ENCODE measurements at places on chromosomes 13 and 19.
A peak's percentile ranks its signal among the peaks of the same experiment; 100 is the strongest.

GRCh38 chr13:106145997-106146864, 389.2 kb downstream of the EFNB2 start:
- no peak for DNase-seq

DNA sequence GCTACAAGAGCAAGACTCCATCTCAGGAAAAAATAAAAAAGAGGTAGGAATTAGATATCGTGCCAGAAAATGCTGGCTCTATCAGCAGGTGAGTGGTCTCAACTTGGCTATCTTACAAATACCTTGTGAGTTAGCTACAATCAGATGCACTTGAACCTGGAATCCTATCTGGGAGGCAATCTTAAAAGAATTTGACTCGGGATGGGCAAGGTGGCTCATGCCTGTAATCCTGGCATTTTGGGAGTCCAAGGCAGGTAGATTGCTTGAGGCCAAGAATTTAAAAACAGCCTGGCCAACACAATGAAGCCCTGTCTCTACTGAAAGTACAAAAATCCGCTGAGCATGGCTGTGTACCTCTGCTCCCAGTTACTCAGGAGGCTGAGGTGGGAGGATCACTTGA, 29.4 kb downstream of the NLRP2 start:
- no peak for DNase-seq

- DNase-seq = no peak
Observed at GRCh38 chr13:49784886-49785570, 7.5 kb downstream of the KPNA3 start.

- DNase-seq = no peak
Observed at GRCh38 chr13:99347911-99348451, 40.8 kb upstream of the GPR183 start.

GRCh38 chr13:51910508-51910907, 48.7 kb downstream of the CCDC70 start:
- no peak for DNase-seq

- no peak for DNase-seq
Observed at GRCh38 chr19:15114153-15114540, 6.9 kb downstream of the SYDE1 start.

- no peak for DNase-seq
Observed at GRCh38 chr13:41231025-41231677, 32.2 kb downstream of the MTRF1 start.

GRCh38 chr19:11457831-11458230, 22.4 kb downstream of the PRKCSH start:
- no peak for DNase-seq

GRCh38 chr13:90552702-90553101, 794.8 kb upstream of the MIR17HG start:
- no peak for DNase-seq

DNA sequence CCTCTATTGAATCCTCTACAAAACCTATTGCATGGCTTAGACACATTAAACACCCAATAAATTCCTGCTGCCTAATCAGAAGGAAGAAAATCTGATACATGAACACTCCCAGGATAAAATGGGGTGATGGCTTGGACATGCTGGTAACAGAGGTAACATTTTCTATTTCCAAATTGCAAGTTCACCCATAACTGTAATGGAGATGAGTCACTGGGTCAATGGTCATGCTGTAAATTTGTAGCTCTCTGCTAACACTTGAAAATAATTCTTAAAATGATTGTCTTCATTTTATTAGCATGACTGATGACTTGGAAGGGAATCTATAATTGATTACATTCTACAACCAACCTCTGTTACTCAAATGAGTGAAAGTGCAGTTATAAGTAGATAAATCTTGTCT, 434.1 kb downstream of the FGF14 start:
- DNase-seq = no peak

GRCh38 chr19:956766-957440, 27.2 kb upstream of the WDR18 start:
- no peak for DNase-seq

DNA sequence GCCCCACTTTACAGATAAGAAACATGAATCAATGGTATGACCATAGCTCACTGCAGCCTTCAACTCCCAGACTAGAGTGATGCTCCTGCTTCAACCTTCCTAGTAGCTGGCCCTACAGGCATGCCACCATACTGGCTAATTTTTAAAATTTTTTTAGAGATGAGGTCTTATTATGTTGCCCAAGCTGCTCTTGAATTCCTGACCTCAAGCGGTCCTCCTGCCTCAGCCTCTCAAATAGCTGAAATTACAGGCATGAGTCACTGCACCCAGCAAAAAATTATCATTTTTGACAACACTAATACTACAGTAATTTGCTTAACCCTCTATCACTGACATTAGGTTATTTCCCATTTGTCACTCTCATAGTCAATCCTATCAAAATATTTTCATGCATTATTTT, 14.7 kb downstream of the CAB39L start:
- DNase-seq = no peak

- DNase-seq = no peak
Observed at GRCh38 chr13:43835701-43836100, 43.8 kb downstream of the CCDC122 start.

DNA sequence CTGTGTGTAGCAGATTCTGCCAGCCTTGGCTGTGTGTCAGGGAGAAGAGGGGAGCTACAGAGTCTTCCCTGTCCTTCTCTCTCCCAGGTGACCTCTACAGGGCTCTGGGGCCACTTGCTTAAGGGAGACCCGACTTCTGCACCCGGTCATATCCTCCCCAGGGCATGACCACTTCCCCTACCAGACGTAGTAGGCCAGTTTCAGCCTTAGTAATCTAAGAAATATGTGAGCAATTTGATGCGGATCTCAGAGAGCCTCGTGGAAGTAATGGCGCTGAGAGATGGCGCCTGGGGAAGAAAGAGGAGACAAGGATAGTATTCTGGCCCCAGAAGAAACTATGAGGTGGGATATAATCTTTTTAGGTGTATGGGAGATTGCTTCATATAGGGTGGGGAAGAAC, 41.9 kb downstream of the NFIX start:
- DNase-seq = no peak

GRCh38 chr13:94312511-94313216, 166.8 kb downstream of the DCT start:
- peak; percentile 33 for DNase-seq

GRCh38 chr13:84648069-84648640, 765.9 kb upstream of the SLITRK1 start:
- no peak for DNase-seq

DNA sequence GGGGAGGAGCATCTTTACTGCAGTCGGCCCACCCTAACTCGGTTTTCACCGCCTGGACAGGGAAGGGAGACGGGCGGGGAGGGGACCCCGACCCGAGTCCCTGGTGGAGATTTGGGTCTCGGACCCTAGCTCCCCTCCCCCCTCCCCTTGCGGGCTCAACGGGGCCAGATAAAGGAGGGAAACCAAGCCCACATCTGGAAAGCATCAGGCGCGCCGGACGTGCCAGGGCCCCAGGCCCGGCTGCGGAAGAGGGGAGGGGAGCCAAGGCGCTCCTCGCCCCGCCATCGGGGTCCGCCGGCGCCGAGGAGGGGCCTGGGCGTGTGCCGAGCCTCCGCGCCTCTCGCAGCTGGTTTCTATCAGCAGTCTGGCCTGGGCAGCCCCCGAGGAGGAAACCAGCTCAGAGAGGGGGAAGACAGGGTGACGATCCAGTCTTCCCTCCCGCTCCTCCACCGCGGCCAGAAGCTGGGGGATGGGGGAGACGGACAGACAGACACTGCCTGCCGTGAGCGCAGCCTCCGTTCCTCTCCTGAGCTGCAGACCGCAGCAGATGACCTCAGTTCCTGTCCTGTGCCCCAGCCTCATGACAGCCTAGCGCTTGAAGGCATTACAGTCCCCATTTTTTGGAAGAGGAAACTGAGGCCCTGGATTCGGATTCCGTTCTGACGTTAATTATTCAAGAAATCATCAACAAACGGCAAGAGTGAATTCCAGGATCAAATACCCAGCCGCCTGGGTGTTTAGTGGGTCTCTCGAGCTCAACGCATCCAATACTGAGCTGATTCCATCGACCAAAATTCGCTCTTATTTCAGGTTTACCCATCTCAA, 3.6 kb upstream of the GNG8 start:
- no peak for DNase-seq

GRCh38 chr13:52812941-52813340, 35.5 kb downstream of the PCDH8 start:
- DNase-seq = no peak

- DNase-seq = no peak
Observed at GRCh38 chr13:113428871-113429607, 24.2 kb downstream of the ADPRHL1 start.

GRCh38 chr19:1822210-1822609, 10.1 kb upstream of the ATP8B3 start:
- DNase-seq = peak; percentile 64

DNA sequence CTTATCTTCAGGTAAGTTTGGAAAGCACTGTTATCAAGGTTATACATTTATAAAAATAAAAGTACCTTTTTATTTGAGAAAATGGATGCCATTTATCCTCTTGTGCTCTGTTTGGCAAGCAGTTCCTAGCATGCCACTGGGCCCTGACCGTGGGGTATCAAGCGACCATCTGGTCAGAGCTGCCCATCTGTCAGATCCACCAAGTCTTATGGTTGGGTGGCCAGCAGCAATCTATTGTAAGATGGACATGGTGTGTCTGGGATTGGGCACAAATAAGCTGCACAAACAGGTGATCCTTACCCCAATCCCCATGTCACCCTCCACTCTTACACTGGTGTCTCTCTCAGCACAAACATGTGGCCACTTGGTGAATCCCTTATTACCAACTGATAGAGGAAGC, 178.5 kb downstream of the DLEU7 start:
- DNase-seq = peak; percentile 2

DNA sequence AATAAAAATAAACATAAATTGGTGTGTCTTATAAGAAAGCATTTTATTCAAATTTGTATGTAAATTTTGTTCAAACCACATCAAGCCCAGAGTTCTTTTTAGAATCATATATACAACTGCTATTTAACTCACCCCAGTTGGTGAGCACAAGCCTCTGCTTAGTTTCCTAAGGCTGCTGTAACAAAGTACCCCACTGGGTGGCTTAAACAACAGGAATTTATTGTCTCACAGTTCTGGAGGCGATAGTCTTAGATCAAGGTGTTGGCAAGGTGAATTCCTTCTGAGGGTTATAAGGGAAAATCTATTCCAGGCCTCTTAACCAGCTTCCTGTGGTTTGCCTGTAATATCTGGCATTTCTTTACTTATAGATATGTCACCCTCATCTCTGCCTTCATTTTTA, 1133.5 kb downstream of the OLFM4 start:
- DNase-seq = no peak

- no peak for DNase-seq
Observed at GRCh38 chr13:19665427-19665859, 32.0 kb downstream of the MPHOSPH8 start.

GRCh38 chr13:53201454-53202225, 173.0 kb downstream of the OLFM4 start:
- DNase-seq = no peak

GRCh38 chr13:94601446-94602431, at the start of gene GPR180:
TSS of gene GPR180 (plus strand) at chr13:94601857. CDS start at chr13:94601928, 71 bp downstream.
- DNase-seq = peak; percentile 98

- DNase-seq = no peak
Observed at GRCh38 chr13:93784191-93784590, 557.6 kb downstream of the GPC6 start.

GRCh38 chr13:45092663-45093062, 27.6 kb upstream of the GTF2F2 start:
- no peak for DNase-seq

- no peak for DNase-seq
Observed at GRCh38 chr13:22090106-22090505, 419.2 kb downstream of the FGF9 start.

- DNase-seq = no peak
Observed at GRCh38 chr13:112833551-112834257, 135.3 kb upstream of the MCF2L start.

GRCh38 chr13:27523346-27524073, 73.1 kb upstream of the MTIF3 start:
- DNase-seq = no peak

- DNase-seq = no peak
Observed at GRCh38 chr19:38711726-38712153, 32.5 kb downstream of the CAPN12 start.

DNA sequence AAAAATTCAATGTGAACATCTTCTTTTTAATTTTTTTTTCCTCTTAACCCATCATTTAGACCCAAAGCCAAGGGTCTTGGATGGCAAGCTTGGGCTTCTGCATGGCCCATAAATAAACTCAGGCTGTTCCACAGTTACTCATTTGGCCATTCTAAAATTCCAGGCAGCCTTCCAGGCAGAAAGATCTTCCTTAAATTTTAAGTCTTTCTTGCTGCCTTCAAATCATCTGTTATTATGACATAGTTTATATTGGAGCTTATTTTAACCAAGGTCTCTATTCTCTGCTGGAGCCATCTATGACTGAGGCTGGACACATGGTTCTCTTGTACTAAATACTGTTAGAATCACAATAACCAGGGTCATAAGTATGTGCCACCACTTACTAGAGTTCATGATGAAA, 317.3 kb upstream of the MAB21L1 start:
- DNase-seq = no peak

DNA sequence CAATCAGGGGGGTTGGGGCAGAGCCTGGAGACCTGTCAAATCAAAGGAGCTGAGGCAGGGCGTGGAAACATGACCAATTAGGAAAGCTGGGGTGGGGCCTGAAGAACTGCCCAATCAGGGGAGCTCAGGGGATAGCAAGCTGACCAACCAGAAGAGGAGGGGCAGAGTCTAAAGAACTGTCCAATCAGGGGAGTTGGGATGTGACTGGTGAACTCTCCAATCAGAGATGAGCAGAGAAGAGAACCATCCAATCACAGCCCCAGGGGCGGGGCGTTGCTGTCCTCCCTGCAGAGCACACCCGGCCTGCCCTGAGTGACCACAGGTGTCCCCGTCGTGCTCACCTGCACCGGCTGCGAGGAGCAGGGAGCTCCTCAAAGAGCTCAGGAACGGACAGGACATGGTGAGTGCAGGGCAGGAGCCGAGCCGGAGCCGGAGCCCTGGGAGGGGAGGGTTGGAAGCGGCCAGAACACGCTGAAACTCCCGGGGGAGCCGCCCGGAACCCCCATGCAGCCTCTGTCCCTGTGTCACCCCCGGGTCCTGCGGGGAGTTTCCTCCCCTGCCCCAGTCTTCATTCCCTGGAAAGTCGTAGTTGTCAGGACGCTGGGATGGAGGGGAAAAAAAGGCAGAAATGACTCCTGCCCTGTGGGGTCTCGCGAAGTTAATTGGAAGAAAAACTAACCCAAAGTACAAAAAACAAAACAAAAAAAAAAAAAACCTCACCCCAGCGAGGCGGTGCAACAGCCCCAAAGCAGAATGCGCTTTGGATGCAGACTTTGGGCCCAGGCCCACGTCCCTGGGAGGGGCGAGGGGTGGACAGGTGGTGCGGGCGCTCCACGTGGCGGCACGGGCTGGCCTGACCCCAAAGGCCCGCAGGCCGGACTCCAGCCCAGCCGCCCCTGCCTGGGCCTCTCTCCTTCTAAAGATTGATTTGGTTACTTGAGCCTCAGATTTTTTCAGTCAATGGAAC, at the start of gene ZNF556:
TSS of gene ZNF556 (plus strand) at position 311 of the 967 bp plus-strand sequence. CDS start at position 398, 87 bp downstream.
- DNase-seq = peak; percentile 98
